ENCODE measurements at places on chromosomes 5 and 9. TPM values are rescaled to one million over a fixed set of nuclear protein-coding genes. Genes with fewer than 3 reads are reported as not detected.

Gene REEP2
- 0.98 TPM for total RNA-seq

Gene CARTPT
- not detected for total RNA-seq

Gene PRSS3
- not detected for total RNA-seq

Gene GADD45G
- 21.9 TPM for total RNA-seq

Gene TLE4
- 41.3 TPM for total RNA-seq

DNA sequence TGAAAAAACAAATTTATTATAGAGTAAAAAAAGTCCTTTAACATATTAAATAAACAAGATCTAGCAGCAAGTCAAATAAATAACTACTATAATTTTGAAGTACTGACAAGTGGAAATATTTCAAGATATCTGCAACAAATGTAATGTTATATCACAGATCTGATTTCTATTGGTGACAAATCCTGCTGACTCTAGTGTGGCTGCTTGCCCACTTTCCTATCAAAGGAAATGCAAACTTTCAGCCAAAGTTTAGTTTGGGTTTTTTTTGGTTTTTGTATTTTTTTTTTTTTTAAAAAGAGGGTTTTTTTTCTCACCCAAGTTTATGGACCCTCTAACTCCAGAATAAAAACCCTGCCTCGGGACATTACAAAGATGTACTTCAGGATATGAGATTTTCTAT, 12.9 kb downstream of the ADRA1B start:
- DNase-seq = no peak
- no peak overlapping the region for H3K4me3 ChIP-seq
- H3K27me3 ChIP-seq = no peaks in the 10 kb centered on the region
- no peak overlapping the region for H3K27ac ChIP-seq
- no peaks in the 10 kb centered on the region for H3K4me1 ChIP-seq

- no peak overlapping the region for H3K27ac ChIP-seq
- H3K36me3 ChIP-seq = no peaks in the 10 kb centered on the region
- no peak for DNase-seq
- H3K4me1 ChIP-seq = no peaks in the 10 kb centered on the region
- H3K4me3 ChIP-seq = no peak overlapping the region
- no peaks in the 10 kb centered on the region for H3K27me3 ChIP-seq
These were observed 32.0 kb downstream of the STARD4 start for GRCh38 chr5:111480346-111480745.

- no peak overlapping the region for H3K4me3 ChIP-seq
- no peaks in the 10 kb centered on the region for H3K36me3 ChIP-seq
- no peak for DNase-seq
These were observed 88.8 kb upstream of the SH3GL2 start for GRCh38 chr9:17490110-17490509.

DNA sequence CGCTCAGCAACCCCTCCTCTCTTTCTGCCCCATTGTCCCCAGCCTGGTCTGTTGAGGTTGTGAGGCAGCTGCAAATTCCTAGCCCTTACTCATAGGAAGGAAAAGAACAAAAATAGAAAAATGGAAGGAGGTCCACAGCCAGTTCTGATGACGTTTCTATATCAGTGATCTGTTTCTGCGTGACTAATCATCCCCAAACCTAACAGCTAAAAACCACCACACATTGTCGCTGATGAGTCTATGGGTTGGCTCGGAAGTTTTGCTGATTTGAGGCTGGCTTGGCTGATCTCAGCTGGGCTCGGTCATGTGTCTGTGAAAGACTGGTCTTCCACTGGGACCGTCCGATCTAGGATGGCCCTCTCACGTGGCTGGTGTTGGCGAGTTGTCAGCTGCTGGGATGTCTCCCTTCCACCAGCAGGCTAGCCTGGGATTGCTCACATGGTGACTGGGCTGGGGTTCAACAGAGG, 200.6 kb upstream of the ZNF618 start:
- peaks cover 3% of the 10 kb centered on the region for H3K4me1 ChIP-seq
- no peak for DNase-seq
- H3K27me3 ChIP-seq = no peaks in the 10 kb centered on the region

- no peak overlapping the region for H3K4me3 ChIP-seq
- H3K27ac ChIP-seq = no peak overlapping the region
- H3K36me3 ChIP-seq = no peaks in the 10 kb centered on the region
- H3K4me1 ChIP-seq = peaks cover 5% of the 10 kb centered on the region
- DNase-seq = no peak
- no peaks in the 10 kb centered on the region for H3K27me3 ChIP-seq
These were observed 109.3 kb downstream of the DCP2 start for GRCh38 chr5:113085880-113086409.

- DNase-seq = no peak
- no peak overlapping the region for H3K27ac ChIP-seq
- H3K27me3 ChIP-seq = no peaks in the 10 kb centered on the region
- no peak overlapping the region for H3K4me3 ChIP-seq
These were observed 6.8 kb upstream of the TCOF1 start for GRCh38 chr5:150350524-150351344.

DNA sequence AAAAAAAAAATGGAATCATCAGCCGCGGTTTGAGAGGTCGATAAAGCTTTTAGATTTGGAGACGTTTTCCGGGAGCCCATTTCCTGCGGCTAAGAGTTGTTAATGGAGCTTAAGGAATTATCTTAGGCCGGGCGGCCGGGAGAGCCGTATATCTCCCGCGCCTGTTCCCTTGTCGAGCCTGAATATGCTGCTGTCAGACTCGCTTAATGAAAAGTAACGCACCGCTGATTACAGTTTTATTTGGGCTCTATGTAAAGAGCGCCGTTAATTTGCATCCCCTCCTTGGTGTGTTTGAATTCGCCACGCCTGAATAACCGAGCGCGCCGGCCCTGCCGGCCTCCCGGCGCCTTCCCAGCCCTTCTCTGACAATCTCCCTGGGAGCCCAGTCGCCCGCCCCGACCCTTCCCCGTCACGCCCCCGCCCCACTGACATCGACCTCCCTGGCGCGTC, 7.9 kb downstream of the IRX4 start:
- H3K36me3 ChIP-seq = no peaks in the 10 kb centered on the region
- peaks cover 57% of the 10 kb centered on the region for H3K27me3 ChIP-seq
- no peak overlapping the region for H3K4me3 ChIP-seq
- DNase-seq = peak; percentile 69
- peaks cover 14% of the 10 kb centered on the region for H3K4me1 ChIP-seq

GRCh38 chr5:64497386-64497785, 8.4 kb upstream of the RGS7BP start:
- DNase-seq = no peak
- no peak overlapping the region for H3K27ac ChIP-seq
- H3K4me1 ChIP-seq = no peaks in the 10 kb centered on the region
- no peaks in the 10 kb centered on the region for H3K27me3 ChIP-seq
- H3K4me3 ChIP-seq = no peak overlapping the region
- no peaks in the 10 kb centered on the region for H3K36me3 ChIP-seq

GRCh38 chr9:117403848-117404247, 11.0 kb downstream of the ASTN2 start:
- no peaks in the 10 kb centered on the region for H3K4me1 ChIP-seq
- no peaks in the 10 kb centered on the region for H3K36me3 ChIP-seq
- no peak overlapping the region for H3K27ac ChIP-seq
- no peak overlapping the region for H3K4me3 ChIP-seq
- H3K27me3 ChIP-seq = no peaks in the 10 kb centered on the region

DNA sequence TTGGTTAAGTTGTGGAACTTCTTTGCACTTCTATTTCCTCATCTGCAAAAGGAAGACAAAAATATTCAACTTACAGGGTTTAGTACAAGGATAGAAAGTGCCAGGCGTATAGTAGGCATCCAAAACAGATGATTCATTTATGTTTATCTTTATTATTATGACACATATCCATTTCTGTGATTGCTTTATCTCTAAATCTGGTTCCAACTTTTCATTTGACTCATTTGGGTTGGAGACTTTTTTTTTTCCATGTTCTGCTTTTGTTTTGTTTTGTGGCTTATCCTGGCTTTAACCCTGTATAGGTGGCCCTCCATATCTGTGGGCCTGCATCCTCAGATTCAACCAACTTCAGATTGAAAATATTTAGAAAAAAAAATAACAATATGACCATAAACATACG, 186.7 kb upstream of the SLC24A2 start:
- H3K4me1 ChIP-seq = no peaks in the 10 kb centered on the region
- no peak overlapping the region for H3K4me3 ChIP-seq
- no peaks in the 10 kb centered on the region for H3K36me3 ChIP-seq

GRCh38 chr5:157485811-157486210, 25.8 kb downstream of the NIPAL4 start:
- no peak overlapping the region for H3K4me3 ChIP-seq
- no peaks in the 10 kb centered on the region for H3K27me3 ChIP-seq
- DNase-seq = no peak
- peaks cover 49% of the 10 kb centered on the region for H3K36me3 ChIP-seq
- H3K4me1 ChIP-seq = no peaks in the 10 kb centered on the region

All from upper lobe of left lung (tissue), 6 donors.